ENCODE measurements at places on chromosomes 13 and 19. TPM values are rescaled to one million over a fixed set of nuclear protein-coding genes. Genes with fewer than 3 reads are reported as not detected.
A peak's percentile ranks its signal among the peaks of the same experiment; 100 is the strongest.

- H3K4me3 ChIP-seq = peak overlapping the region; percentile 48
- peak; percentile 87 for DNase-seq
- peaks cover 79% of the 10 kb centered on the region for H3K4me1 ChIP-seq
- H3K36me3 ChIP-seq = no peaks in the 10 kb centered on the region
These were observed 85.6 kb downstream of the GNG7 start for GRCh38 chr19:2616741-2617392.

GRCh38 chr13:112247471-112248405 lies 128.4 kb upstream of the SPACA7 start:
- H3K27ac ChIP-seq = no peak overlapping the region
- no peak for DNase-seq
- H3K4me1 ChIP-seq = no peaks in the 10 kb centered on the region
- no peaks in the 10 kb centered on the region for H3K27me3 ChIP-seq
- H3K4me3 ChIP-seq = no peak overlapping the region

DNA sequence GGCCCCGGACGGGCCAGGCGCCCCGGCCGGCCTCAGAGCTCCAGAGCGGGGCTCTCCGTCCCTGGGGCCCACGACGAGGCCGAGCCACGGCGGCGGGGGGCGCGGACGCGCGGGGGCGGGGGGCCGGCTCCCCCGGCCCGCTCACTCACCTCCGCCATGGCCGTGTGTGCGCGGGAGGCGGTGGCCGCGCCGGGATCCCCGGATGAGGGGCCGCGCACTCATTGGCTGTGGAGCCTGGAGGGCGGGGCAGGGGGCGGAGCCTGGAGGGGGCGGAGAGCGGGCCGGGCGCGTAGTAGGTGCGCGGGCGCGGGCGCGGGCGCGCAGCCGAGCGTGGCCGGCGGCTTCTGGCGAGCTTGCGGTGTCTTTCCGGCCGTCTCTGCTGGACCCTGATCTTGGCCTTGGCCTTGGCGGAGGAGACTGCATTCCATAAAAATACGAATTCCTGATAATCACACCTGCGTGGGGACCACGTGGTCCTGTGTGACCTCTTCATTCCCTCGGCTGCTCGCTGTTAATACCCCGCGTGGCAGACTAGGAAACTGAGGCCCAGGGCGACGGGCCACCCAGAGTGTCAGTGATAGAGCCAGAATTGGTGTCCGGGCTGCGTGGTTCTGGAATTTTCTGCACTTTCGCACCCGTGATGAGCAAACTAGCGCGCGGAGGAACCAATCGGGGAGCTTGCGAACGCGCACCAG lies at the start of gene MIER2:
MIER2 (minus strand) TSS at position 172 of the 695 bp plus-strand sequence; CDS start at position 158, 14 bp downstream.
- peaks cover 51% of the 10 kb centered on the region for H3K4me1 ChIP-seq
- H3K4me3 ChIP-seq = peak within 1 kb of the TSS; percentile 41
- H3K27me3 ChIP-seq = peaks cover 19% of the 10 kb centered on the region
- H3K36me3 ChIP-seq = no peaks in the 10 kb centered on the region
- H3K27ac ChIP-seq = peak within 1 kb of the TSS; percentile 60

DNA sequence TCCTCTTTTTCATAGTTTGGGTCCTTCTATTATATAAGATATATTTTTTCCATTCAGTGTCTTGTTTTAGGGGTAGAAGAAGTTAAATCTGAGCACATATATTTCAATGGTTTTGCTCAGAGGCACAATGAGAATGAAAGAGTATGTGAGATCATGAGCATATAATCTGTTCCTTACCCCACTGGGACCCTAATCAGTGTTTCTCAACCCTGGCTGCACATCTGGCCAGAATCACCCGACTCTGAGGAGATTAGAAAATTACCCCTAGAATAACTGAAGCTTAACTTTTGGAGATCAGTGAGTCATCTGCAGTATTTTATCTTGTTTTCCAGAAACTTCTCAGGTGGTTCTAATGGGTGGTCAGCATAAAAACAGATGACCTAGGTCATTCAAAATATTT lies 782 bp downstream of the CYSLTR2 start:
- H3K4me3 ChIP-seq = peak overlapping the region; percentile 76
- H3K4me1 ChIP-seq = peaks cover 59% of the 10 kb centered on the region
- no peaks in the 10 kb centered on the region for H3K27me3 ChIP-seq
- H3K27ac ChIP-seq = peak overlapping the region; percentile 79
- no peaks in the 10 kb centered on the region for H3K36me3 ChIP-seq

DNA sequence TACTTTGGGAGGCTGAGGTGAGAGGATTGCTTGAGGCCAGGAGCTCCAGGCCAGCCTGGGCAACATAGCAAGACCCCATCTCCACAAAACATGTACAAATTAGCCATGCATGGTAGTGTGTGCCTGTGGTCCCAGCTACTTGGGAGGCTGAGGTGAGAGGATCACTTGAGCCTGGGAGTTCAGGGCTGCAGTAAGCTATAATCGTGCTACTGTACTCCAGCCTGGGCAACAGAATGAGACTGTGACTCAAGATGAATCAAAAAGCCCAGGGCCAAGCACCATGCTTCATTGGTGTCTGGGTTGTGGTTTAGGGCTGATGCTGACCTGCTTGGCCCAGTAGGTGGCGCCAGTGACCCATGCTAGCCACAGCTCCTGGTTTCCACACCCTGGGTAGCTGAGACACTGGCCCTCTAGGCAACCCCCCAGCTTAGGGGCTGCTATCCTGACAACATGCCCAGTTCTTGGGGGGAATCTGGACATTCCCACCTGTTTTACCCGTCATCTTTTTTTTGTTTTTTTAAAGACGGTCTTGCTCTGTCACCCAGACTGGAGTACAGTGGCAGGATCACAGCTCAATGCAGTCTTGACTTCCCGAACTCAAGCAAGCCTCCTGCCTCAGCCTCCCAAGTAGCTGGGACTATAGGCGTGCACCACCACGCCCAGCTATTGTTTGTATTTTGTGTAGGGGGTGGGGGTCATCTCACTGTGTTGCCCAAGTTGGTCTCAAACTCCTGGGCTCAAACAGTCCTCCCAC lies 5.5 kb downstream of the CCDC124 start:
- no peaks in the 10 kb centered on the region for H3K27me3 ChIP-seq
- peaks cover 6% of the 10 kb centered on the region for H3K4me1 ChIP-seq

The DCLK1 gene
- polyA plus RNA-seq = not detected
